ENCODE measurements at places on chromosomes 5 and 9.

DNA sequence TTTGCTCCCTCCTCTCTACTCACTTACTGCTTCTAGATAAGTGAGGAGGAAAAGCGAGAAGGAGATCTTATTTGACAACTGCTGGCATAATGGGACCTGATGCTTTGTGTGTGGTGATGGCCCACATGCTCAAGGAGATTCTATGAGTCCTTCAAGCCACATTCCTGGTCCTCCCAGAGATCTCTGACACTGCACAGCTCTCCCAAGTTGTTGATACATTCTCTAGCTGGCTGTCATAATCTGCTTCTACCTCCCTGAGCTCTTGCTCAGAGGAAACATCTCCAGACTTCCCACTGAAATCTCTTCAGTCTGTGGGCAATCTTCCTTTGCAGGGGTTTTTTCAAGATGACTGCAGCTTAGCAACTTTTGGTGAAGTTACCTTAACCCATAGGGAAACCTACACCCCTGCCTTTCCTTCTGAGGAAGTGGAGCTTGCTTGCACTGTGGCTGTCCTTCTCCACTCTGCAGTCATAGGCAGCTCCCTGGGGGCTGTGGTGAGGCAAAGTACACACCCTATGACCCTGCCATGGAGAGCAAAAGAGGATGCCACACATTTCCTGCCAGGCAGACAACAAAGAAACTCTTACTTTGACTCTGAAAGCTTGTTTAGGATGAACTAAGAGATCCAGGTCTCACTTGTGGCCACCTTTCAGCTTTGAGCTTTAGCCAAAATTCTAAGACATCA is 163.8 kb downstream of the TMEM38B start:
- DNase-seq, result no peak

DNA sequence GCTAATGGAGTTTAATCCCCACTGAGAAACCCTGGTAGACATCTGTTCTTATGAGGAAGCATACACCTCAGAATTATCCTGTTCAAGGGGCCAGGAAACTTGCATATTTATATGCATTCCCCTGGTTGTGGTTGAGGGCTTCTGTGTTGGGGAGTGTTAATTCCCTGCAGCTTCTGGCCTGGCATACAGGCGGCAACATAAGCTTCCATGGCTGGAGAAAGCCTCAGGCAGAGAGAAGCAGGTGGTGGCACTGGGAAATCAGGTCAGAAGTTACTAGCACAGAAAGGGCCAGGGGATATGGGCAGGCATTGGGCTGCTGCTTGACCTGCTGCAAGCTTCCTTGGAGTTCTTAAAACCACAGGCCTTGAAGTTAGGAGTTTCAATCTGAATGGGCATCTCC is 166.1 kb upstream of the SEMA6A start:
- DNase-seq, result no peak

DNA sequence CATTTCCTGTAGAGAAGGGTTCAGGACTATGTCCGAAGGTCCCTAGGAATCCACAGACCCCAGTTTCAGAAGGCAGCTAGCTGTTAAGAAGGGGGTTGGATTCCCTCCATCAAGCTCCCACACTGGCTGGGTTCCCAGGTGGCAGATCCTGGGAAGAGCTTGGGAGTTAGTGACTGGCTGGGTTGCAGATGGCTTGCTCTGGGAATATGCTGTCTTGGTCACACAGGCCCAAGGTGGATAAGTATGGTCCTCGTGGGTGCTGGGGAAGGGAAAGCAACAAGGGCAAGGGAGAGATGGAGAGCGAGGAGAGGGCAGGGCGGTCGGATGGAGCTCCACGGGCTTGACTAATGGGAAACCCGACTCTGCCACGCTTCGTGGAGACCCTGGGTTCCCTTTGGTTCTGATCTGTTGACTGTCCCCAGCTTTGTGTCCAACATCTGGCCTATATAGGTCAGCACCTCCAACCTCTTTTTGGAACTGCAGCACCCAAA is 17.4 kb downstream of the SH3PXD2B start:
- no peak for DNase-seq

GRCh38 chr9:134688661-134689320 is 47.2 kb downstream of the COL5A1 start:
- DNase-seq, result no peak

- no peak for DNase-seq
Observed at GRCh38 chr9:72600671-72601070, 79.3 kb downstream of the TMC1 start.

- DNase-seq, result no peak
Observed at GRCh38 chr9:99024959-99025358, 80.0 kb upstream of the TGFBR1 start.

DNA sequence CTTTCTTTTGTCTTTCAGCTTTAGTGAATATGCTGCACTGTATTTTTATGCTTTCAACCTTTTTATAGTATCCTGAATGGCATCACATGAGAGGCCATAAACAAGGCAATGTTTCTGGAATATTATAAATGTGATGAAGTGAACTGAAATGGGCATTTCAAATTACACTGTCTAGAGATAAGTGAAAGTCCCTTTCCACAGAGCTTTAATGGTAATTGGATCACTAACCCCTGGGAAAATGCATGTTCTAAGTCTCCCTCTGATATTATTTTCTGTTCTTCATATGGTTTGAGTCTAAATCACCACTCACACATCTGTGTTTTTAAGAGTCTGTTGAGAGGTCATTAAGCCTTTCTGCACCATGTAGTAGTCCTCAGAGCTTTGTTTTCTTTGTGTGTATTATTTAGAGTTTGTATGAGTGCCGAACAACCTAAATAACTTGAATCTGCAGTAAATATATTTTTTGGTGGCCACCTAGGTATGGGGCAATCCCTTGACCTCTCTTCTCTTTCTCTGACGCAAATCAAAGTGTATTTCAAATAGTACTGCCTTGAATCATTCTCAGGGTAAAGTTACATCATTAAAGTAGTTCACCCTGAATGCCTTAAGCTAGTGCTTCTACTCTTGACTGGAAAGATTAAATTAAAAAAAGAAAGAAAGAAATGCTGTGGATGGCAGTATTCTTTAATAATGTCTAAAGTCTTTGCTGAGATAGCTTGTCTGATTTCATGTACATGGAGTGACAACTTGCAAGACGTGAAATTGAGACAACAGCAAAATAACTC is 1931.0 kb upstream of the CDH6 start:
- DNase-seq, result no peak

DNA sequence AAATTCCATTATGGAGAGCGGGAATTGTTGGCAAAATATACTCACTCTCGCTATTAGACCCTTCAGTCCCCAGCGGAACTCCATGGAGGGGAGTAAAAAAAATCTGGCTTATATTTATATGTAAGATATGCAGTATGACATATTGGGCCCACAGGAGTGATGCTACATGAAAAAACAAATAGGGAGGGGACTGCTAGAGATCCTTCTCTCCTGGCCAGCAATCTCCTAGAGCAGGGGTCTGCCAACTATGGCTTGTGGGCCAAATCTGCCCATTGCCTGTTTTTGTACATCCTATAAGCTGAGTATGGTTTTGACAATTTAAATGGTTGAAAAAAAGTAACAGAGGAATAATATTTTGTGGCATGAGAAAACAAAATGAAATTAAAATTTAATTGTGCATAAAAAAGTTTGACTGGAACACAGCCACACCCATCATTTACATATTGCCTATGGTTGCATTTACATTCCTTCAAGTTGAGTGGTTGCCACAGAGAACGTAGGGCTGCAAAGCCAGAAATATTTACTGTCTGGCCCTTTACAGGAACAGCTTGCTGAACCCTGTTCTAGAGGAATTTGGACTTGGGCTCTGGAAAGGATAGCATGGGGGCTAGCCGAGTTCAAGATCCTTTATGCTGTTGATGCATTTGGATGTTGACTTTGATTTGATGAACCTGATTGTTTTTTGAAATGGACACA is 197.3 kb upstream of the CLINT1 start:
- DNase-seq, result no peak

DNA sequence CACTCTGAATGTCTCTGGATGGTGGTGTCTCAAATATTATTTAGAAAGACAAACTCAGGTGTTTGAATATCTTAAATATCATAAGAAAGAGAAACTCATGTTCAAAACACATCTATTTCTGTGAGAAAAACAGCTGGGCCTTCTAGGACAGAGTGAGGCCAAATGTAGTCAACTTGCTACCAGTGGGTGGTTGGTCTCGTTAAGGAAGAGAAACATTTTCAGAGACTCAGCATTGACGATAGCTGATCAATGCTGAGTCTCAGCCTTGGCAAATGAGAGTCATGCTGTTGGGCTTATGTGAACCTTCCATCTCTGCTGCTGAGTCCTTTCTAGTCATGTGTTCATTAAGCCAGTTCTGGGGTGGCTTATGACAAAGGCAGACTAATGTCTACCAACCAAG is 418.0 kb downstream of the CETN3 start:
- no peak for DNase-seq

- no peak for DNase-seq
Observed at GRCh38 chr5:20340126-20340525, 352.1 kb upstream of the CDH18 start.

- no peak for DNase-seq
Observed at GRCh38 chr5:931570-932145, 39.0 kb downstream of the TRIP13 start.

- DNase-seq, result no peak
Observed at GRCh38 chr5:68484307-68485068, 268.9 kb downstream of the PIK3R1 start.
